ENCODE measurements at places on chromosomes 16 and 17. TPM values are rescaled to one million over a fixed set of nuclear protein-coding genes. Genes with fewer than 3 reads are reported as not detected.

DNA sequence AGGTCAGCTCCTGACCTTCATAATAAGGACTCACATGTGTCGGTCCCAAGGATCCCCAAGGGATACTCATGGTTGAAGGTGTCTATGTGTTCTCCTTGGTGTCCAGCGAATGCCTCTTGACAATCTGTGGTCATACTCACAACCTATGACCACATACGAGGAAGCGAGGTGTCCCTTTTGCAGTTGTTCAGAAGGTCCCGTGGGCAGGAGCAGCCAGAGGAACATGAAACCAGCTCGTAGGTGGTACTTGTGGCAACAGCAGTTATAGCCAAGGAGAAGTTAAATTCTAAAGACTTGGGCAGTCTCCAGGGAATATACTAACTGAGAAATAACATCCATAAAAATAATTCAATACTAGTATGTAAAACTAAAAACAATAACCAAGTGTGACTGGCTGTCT, 685.3 kb downstream of the WWOX start:
- no peak for DNase-seq
- H3K27ac ChIP-seq = no peak overlapping the region
- no peak overlapping the region for H3K4me3 ChIP-seq
- peaks cover 24% of the 10 kb centered on the region for H3K4me1 ChIP-seq
- H3K27me3 ChIP-seq = no peaks in the 10 kb centered on the region

- H3K27ac ChIP-seq = peak overlapping the region; percentile 58
- no peak overlapping the region for H3K4me3 ChIP-seq
- no peak for DNase-seq
- H3K36me3 ChIP-seq = peaks cover 64% of the 10 kb centered on the region
- H3K27me3 ChIP-seq = no peaks in the 10 kb centered on the region
Observed at GRCh38 chr16:69428652-69429051, 4.2 kb downstream of the CYB5B start.

GRCh38 chr17:15023589-15024336, 241.4 kb downstream of the PMP22 start:
- no peaks in the 10 kb centered on the region for H3K27me3 ChIP-seq
- H3K27ac ChIP-seq = no peak overlapping the region
- H3K4me3 ChIP-seq = no peak overlapping the region
- H3K4me1 ChIP-seq = no peaks in the 10 kb centered on the region
- H3K36me3 ChIP-seq = no peaks in the 10 kb centered on the region
- no peak for DNase-seq

DNA sequence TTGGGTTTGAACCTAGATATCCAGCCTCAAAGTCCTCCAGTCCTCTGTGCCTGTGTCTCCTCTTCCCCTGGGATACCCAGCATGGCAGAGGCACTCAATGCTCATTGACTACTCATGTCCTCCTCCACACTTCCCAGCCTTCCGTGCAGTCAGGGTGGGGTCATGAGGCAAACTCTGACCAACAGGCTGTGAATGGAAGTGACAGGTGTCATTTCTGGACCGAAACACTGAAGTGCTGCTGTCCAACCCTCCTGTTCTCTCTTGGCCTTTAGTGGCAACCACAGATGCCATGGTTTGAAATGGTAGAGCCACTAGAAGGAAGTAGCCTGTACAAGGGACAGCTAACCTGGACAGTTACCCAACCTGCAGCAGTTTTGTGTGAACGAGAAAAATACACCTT, 46.7 kb upstream of the MAP3K14 start:
- no peaks in the 10 kb centered on the region for H3K36me3 ChIP-seq
- H3K4me3 ChIP-seq = no peak overlapping the region
- H3K4me1 ChIP-seq = no peaks in the 10 kb centered on the region
- peaks cover 25% of the 10 kb centered on the region for H3K27me3 ChIP-seq
- DNase-seq = no peak

The SLC13A5 gene
- total RNA-seq = not detected
